Suppressor macrophage treated with lipopolysaccharide for 4 hours (primary cell): ENCODE measurements at places on chromosomes 13 and 19.

GRCh38 chr19:53878776-53879139 is 3.2 kb upstream of the PRKCG start:
- no peak for DNase-seq

GRCh38 chr19:13995017-13995728 is 10.9 kb downstream of the RFX1 start:
- no peak for DNase-seq

GRCh38 chr19:17266589-17266974 is 661 bp upstream of the BABAM1 start:
- DNase-seq = no peak

DNA sequence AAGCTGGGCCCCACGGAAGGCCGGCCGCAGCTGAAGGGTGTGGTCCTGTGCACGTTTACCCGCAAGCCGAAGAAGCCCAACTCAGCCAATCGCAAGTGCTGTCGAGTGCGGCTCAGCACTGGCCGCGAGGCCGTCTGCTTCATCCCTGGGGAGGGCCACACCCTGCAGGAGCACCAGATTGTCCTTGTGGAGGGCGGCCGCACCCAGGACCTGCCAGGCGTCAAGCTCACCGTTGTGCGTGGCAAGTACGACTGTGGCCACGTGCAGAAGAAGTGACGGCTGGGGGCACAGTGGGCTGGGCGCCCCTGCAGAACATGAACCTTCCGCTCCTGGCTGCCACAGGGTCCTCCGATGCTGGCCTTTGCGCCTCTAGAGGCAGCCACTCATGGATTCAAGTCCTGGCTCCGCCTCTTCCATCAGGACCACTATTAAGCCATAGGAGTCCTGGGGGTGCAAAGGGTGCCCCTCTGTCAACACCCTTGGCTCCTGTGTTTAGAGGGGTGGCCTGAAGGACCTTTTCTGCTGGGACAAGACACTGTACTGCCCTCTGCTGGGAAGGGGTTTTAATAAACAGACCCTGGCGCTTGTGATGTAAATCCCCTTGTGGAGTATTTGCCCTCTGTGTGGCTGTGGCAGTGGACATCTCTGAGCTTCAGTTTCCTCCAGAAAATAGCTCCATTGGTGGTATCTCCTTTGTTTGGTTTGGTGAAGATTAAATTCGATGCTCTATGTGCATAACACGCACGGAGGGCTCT is 1.9 kb downstream of the MRPS12 start:
- DNase-seq = peak; percentile 54

DNA sequence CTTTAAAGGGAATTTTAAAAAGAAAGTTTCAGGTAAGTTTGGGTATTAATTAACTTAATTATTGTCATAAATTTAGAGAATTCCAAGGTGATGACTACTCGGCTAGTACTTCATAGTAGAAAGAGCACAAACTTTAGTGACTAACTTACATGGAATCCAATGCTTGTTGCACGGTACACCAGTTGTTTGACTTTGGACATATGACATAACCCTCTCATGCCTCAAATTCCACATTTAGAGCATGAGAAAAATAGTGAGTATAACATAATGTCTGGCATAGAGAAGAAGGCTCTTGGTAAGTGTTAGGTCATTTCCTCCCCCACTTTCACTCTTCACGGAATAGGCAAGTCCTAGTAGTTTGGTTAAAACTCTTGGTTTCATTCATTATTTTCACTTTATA is 1249.4 kb upstream of the SLC10A2 start:
- no peak for DNase-seq

- no peak for DNase-seq
Observed at GRCh38 chr13:99254830-99255229, 3.3 kb downstream of the GPR18 start.

DNA sequence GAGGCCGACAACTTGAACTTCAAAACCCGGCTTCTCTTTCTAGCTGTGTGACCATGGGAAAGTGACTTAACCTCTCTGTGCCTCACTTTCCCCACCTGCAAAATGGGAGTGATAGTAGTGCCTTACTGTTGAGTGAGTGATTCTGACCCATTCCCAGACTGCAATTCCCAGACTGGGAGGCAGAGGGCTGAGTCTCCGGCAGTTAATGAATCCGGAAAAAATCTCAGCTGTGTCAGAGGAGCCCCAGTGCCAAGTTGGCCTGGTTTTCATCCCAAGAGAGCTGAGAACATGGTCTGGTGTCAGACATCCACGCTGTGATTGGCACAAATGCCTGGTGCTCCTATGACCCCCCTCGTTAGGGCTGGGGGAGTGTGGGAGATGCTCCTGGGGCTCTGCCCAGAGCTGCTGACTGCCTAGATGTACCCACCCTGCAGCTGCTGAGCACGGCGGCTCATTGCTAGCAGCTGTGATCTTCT is 50.0 kb downstream of the PIN1 start:
- no peak for DNase-seq

DNA sequence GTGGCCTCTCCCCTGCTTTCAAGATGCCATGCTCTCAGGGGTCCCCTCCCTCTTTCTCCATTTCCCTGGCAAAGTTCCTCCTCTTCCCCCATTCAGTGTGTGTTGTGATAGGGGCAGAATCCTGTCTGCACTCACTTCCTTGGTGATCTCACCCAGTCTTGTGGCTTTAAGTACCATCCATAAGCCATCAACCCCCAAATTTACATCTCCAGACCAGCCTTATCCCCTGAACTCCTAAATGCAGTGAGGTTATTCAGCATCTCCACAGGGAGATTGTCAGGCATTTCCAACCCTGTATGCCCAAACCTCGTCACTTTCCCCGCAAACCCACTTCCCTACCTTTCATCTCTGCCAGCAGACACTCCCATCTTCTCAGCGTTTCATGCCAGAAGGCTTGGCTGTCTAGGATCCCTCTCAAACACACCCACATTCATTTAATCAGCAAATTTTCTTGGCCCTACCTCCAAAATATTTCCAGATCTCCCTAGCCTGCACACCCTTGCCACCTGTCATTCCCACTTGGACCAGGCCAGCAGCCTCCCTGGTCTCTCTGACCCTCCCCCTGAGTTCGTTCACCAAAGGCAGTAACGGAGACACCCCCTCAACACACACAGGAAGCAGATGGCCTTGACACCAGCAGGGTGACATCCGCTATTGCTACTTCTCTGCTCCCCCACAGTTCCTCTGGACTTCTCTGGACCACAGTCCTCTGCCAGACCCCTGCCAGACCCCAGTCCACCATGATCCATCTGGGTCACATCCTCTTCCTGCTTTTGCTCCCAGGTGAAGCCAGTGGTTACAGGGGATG is at the start of gene HCST:
Gene HCST, plus strand, starts transcription at position 676 of the 808 bp plus-strand sequence. Its CDS starts 65 bp downstream, at position 741.
- peak; percentile 57 for DNase-seq
